ENCODE measurements at places on chromosomes 1 and 21.

DNA sequence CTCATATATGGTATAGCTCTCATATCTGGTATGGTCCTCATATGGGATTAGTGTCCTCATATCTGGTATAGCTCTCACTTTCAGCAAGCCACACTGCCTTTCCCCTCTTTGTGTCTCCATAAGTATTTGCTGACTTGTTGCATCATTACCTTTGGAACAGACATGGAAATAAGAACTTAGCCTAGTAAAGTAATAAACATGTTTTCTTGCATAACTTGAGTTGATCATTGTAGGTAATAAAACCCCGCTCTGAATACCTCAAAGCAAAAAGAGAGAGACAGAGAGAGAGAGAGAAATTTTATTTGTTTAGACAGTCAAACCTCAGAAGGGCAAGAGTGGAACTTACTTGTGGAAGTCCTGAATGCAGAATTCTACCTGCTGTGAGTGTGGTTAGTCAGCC lies 170.3 kb downstream of the GREM2 start:
- no peak for DNase-seq

- no peak for DNase-seq
These were observed 56.4 kb upstream of the SAMSN1 start for GRCh38 chr21:14602382-14602958.

DNA sequence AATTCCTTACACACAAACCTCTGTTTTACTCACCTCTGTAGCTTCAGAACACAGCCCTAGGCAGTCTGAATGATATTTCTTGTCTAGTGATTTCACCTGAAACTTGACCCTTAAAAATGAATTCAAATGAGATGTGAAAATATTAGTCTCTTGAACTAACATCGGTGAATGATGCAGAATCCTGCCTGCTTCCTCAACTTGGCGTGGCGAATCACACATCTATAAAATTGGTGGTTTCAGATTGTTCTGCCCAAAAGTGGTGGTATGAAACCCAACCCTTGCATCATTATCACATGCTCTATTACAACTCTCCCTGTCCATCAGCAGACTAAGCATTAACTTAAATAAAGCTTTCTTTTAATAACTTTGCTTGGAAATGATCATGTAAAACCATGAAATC lies 26.9 kb upstream of the C1orf21 start:
- no peak for DNase-seq

- no peak for DNase-seq
These were observed 201.1 kb downstream of the MATN1 start for GRCh38 chr1:30522031-30523004.

Data from neural crest cell (in vitro differentiated cells).